ENCODE measurements at places on chromosomes 4 and X.

GRCh38 chr4:75605928-75606327 lies 24.4 kb downstream of the CDKL2 start:
- no peak for DNase-seq

DNA sequence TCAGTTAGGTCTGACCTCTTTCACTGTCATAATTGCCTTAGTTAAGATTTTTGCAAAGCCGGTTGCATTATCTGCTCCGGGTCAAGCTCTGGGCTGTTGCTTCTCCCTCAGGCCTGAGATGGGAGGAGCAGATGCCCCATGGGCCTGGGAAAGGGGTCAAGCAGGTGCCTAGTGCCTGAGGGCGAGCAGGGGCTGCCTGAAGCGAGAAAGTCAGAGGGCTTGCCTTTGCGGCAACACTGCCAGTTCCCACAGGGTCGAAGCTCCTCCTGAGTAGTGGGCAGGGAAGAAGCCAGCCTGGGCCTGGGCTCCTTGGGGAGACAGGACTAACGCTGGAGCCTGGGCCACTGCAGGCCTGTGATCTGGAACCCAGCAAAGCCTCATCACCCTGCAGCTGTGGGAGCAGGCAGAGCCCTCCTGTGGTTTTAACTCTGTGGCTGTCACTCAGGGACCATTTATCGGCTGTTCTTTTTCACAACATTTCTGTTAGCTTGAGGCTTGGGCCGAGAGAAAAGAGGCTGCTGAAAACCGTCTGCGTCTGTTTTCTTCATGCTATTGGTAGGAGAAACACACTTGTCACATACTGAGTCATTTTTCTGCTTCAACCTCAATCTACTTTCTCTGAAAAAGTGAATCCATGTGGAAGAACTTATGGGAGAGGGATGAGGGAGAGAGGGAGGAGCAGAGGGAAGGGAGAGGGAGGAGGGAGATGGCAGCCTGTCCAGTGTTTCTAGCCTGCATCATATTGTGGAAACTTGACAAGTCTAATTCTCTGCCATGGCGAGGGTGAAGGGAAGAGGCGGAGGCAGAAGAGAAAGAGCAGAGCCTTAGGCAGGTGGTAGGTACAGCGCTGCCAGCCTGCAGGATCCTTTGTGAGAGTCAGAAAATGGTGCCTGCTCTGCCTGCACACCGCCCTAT lies 68.4 kb downstream of the RHOH start:
- DNase-seq: no peak

GRCh38 chrX:139930916-139931645 lies 1.8 kb downstream of the ATP11C start:
- peak; percentile 55 for DNase-seq

DNA sequence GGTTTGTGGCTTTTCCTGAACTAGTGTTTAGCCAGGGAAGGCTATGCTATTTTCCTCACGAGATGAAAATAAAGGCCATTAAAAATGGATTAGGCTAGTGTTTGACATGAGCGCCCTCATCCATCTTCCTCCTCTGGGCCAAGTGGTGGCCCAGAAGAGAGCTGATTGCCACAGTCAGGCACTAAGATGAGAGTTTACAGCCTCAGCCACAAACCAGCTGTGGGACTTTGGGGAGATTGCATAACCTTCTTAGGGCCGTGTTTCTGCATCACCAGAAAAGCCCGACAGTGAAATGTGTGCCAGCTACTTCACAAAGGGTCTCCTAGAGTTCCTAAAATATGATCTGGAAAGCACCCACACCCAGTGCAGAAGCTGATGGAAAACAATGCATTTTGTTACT lies 42.3 kb upstream of the LNX1 start:
- DNase-seq: no peak

GRCh38 chrX:45824471-45824870 lies 623.8 kb upstream of the DIPK2B start:
- no peak for DNase-seq

DNA sequence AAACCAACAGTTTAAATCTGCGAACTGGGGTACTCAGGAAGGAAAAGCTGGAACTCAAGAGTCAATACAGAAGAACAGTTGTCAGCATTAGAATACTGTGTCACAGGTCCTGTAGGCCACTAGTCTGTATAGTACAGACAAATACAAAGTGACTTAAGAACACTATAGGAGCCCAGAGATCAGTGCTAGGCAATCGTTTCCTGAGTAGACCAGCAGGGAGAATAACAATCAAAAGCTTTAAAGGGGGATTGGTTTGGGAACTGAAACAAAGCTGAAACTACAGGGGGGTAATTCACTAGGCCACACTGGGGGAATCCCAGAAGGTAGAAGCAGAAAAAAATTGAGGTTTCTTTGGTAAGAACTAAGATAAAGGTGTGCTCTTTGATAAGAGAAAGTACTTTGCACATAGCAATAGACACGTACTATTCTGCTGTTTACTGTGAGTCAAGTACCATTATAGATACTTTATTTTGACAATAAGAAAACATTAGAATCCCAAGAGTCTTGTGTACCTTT lies 339.7 kb downstream of the PCDH19 start:
- DNase-seq: no peak

DNA sequence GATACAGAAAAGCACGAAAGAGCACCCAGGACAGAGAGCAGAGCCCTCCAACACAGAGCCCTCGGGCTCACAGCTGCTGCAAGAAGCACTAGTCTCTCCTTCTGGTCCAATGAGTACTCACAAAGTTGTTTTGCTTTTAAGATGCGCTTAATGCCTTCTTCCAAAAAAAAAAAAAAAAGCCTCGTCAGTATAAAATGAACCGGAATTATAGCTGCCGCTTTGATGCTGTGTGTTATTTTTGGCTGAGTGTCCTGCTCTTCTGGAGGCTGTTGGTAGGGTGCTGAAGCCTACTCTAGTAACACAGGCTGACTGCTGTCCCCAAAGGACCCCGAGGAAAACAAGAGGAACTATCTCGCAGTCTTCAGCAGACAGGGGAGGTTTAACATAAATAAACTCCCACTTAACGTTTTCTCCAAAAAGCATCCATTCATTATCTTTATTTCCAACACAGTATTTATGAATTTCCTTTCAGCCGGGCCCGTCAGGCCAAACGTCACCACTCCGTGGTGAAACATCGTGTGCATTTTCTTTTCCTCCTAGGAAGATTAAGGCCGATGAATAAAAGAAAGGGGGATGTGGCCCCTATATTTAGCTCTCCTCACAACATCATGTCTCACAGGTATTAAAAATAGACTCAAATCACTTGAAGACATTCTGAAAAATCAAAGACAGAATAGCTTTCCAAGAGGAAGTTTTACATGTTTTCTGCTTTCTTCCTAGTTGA lies 213.7 kb upstream of the PPARGC1A start:
- DNase-seq: no peak

- no peak for DNase-seq
Observed at GRCh38 chr4:176150356-176150682, 45.1 kb downstream of the SPATA4 start.

GRCh38 chr4:1093391-1094335 lies 19.7 kb downstream of the RNF212 start:
- DNase-seq: no peak

DNA sequence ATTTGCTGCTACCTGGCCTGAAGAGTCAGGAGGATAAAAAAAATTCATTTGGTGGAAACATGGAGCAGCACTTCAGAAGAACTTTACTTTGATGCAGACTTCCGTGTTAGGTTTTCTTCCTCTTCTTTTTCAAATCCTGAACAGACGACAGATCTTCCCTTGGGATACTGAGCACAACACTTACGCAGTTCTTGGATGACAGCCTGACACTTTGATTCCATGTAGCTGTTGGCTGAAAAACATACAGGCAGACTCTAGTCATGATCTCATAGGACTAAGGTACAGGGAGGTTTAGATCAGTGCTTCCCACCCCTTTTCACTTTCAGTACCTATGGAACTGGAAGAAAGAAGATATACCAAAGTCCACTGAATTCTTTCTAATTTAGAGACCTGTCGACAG lies 9.2 kb downstream of the CMC4 start:
- no peak for DNase-seq
